ENCODE measurements at places on chromosomes 6 and 20. TPM values are rescaled to one million over a fixed set of nuclear protein-coding genes. Genes with fewer than 3 reads are reported as not detected.

GRCh38 chr6:168648240-168649125, 207.5 kb downstream of the SMOC2 start:
- no peaks in the 10 kb centered on the region for H3K36me3 ChIP-seq
- H3K4me3 ChIP-seq = peak overlapping the region; percentile 38
- H3K27me3 ChIP-seq = peaks cover 19% of the 10 kb centered on the region
- no peak for DNase-seq

The TAAR1 gene
- total RNA-seq = not detected

The ACSS2 gene
- 28.2 TPM for total RNA-seq

DNA sequence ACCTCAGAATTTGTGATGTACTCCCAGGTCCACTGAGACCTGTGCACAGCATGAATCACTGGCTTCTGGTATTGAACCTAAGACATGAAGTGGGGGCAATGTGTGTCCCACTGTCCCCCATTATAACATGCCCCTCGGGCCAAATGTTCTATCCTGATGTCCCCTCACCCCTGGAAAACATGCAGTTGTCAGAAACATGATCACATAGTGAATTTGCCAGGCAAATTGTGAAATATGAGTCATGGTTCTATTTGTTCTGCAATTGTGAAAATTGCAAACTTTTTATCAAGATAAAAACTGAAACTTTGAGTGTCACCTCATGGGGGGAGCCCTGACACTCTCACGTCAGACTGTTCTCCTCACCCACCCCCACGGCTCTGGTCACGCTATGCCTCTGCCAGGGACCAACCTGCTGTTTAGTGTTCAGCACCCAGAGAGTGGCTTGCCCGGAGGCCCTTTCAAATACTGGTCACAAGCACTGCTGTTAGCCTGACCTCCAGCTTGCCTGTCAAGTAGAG, 305.3 kb downstream of the CLIC5 start:
- DNase-seq = peak; percentile 86
- no peak overlapping the region for H3K4me3 ChIP-seq
- peak overlapping the region; percentile 87 for H3K27ac ChIP-seq
- H3K4me1 ChIP-seq = peaks cover 43% of the 10 kb centered on the region

The SERINC1 gene
- total RNA-seq = 209 TPM

Data from osteocyte (in vitro differentiated cells).